ENCODE measurements at places on chromosomes 11 and 22.

- DNase-seq, result peak; percentile 11
Observed at GRCh38 chr11:113553915-113554314, 78.7 kb upstream of the DRD2 start.

DNA sequence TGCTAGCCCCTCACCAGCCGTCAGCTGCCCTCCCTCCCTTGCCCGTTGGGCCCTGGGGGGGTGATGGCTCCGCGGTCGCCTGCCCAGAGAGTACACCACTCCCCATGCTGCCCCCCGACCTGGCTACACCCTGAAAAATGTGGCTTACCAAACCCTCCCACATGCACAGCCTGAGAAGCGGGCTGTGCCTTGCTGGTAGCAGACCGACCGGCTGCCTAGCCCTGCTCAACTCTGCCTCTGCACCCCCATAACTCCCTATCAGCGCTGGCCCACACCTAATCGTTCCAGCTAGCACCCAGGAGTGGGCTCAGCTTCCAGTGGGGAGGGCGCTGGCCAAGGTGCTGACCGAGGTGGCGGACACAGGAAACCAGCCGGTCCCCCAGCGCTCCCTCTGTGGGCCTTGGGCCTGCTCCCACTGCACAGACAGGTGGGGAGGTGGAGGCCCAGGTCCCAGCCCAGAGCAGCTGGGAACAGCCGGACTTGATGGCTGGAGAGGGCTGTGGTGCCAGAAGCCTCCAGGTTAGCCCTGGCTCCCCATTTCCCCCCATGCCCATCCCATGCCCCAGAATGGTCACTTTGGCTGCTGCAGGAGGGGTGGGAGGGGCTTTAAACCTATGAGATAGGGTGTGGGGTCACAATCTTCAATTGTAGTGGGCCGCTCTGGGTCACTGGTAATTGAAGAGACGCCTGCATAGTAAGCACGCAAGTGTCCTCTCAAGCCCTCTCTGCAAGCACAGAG lies 32.1 kb upstream of the PRODH start:
- peak; percentile 13 for DNase-seq

GRCh38 chr22:31728857-31729256 lies 21.1 kb downstream of the PRR14L start:
- DNase-seq, result no peak

- peak; percentile 83 for DNase-seq
Observed at GRCh38 chr22:26763633-26764361, 106.4 kb downstream of the MIAT start.

- DNase-seq, result peak; percentile 72
Observed at GRCh38 chr11:20158597-20159257, 1.5 kb downstream of the DBX1 start.
